ENCODE measurements at places on chromosomes 6 and 20. TPM values are rescaled to one million over a fixed set of nuclear protein-coding genes. Genes with fewer than 3 reads are reported as not detected.

- no peaks in the 10 kb centered on the region for H3K36me3 ChIP-seq
- H3K4me3 ChIP-seq = no peak overlapping the region
- H3K27ac ChIP-seq = no peak overlapping the region
- DNase-seq = no peak
- H3K4me1 ChIP-seq = peaks cover 3% of the 10 kb centered on the region
These were observed 216.2 kb upstream of the PRDM1 start for GRCh38 chr6:105869835-105870440.

Gene EYA2
- not detected for total RNA-seq

DNA sequence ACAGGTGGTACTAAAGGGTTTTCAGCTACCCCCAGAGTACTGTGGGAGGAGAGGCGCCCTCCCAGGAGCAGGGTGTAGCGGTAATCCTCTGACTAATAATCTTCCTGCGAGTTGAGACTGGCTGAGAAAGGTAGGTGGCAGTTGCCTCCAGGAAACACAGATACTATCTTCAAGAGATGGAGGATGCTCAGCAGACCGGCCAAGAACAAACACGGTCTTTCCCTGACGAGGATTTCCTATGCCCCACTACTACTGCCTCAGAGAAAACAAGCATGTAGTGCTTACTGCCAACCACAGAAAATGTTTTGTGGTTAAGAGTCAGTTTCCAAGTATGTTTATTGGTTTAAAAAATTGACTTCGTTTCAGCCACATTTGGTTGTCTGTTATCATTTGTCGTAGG is 26.8 kb downstream of the C6orf89 start:
- peaks cover 29% of the 10 kb centered on the region for H3K36me3 ChIP-seq
- no peaks in the 10 kb centered on the region for H3K27me3 ChIP-seq
- peaks cover 32% of the 10 kb centered on the region for H3K4me1 ChIP-seq
- DNase-seq = peak; percentile 44
- peak overlapping the region; percentile 86 for H3K27ac ChIP-seq

GRCh38 chr6:161048641-161049040 is 57.1 kb downstream of the MAP3K4 start:
- DNase-seq = no peak
- H3K36me3 ChIP-seq = peaks cover 12% of the 10 kb centered on the region
- H3K4me3 ChIP-seq = no peak overlapping the region
- H3K27ac ChIP-seq = no peak overlapping the region
- H3K4me1 ChIP-seq = peaks cover 7% of the 10 kb centered on the region

GRCh38 chr6:33199687-33200218 is 712 bp downstream of the RXRB start:
- peak overlapping the region; percentile 88 for H3K27ac ChIP-seq
- no peaks in the 10 kb centered on the region for H3K27me3 ChIP-seq
- peaks cover 42% of the 10 kb centered on the region for H3K36me3 ChIP-seq
- DNase-seq = peak; percentile 81

- peaks cover 2% of the 10 kb centered on the region for H3K4me1 ChIP-seq
- peak overlapping the region; percentile 18 for H3K27ac ChIP-seq
- no peak for DNase-seq
- no peak overlapping the region for H3K4me3 ChIP-seq
- H3K27me3 ChIP-seq = no peaks in the 10 kb centered on the region
These were observed 613.2 kb upstream of the NOX3 start for GRCh38 chr6:156068881-156069280.

DNA sequence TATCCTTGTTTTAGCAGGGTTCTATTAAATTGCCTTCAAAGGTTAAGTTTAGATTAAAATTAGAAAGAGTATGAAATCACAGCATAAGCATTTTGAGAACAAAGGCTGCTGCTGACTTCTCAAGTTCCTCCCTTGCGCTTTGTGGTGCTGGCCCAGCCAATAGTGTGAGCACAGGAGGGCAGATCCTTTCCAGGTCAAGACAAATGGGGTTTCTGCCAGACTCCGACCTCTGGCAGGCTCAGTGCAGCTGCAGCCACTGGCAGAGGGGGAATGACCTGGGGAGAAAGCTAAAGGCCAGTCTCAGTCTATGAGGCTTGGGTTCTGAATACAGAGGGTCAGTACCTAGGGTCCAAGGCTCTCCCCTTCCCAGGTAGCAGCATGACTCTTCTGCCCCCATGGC is 27.0 kb downstream of the CLIC5 start:
- peaks cover 3% of the 10 kb centered on the region for H3K4me1 ChIP-seq
- H3K36me3 ChIP-seq = peaks cover 2% of the 10 kb centered on the region
- H3K27ac ChIP-seq = no peak overlapping the region
- no peak overlapping the region for H3K4me3 ChIP-seq
- H3K27me3 ChIP-seq = no peaks in the 10 kb centered on the region
- no peak for DNase-seq

DNA sequence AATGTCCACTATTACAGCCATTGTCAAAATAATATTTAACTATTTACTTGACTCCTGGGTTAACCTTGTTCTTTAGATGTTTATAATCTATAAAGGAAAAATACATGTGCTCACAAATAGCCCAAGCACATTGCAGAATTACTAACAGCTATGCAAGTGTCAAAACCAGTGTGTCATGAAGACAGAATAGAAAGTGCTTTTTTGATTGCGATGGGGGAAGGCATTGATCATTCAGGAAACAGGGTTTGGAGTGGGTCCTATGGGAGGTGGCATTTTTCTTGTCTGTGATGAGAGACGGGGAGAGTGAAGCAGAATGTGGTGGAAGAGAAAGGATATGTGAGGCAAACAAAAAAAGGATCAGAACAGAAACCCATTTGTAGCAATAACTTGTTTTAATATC is 1.0 kb upstream of the AGPAT4 start:
- H3K4me3 ChIP-seq = no peak overlapping the region
- no peak overlapping the region for H3K27ac ChIP-seq
- H3K4me1 ChIP-seq = peaks cover 14% of the 10 kb centered on the region
- no peaks in the 10 kb centered on the region for H3K36me3 ChIP-seq

DNA sequence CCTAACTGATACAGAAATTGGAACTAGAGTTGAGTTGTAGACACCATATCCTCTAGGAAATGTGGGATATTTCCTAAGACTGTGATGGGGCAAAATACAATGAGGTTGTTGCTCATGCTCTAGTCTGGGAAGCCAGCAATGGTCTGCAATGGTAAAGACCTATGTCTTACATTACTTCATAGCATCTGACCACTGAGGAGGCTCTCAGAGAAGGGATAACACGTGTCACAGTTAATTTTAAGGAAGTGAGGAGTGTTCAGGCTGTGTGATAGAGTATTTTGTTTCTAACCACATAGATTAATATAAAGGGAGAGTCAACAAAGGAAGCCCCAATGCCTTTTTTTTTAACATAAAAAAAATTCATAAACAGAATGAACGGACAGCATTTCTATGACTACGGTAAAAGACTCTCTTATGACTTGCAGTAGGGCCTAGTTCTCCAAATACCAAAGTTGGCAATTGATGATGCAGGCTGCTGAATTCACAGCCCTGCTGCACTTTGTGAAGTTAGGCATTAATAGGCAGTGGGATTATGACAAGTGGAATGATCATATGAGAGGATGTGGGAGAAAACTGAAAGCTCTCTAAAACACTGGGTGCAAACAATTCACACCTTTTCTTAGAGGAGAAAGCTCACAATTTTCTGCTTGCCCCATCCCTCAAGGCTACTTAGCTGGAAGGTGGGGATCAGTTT is 13.7 kb downstream of the KCNS1 start:
- no peak overlapping the region for H3K27ac ChIP-seq
- peaks cover 7% of the 10 kb centered on the region for H3K4me1 ChIP-seq
- no peak overlapping the region for H3K4me3 ChIP-seq
- DNase-seq = no peak
- H3K27me3 ChIP-seq = no peaks in the 10 kb centered on the region

Gene GABRR1
- not detected for total RNA-seq

DNA sequence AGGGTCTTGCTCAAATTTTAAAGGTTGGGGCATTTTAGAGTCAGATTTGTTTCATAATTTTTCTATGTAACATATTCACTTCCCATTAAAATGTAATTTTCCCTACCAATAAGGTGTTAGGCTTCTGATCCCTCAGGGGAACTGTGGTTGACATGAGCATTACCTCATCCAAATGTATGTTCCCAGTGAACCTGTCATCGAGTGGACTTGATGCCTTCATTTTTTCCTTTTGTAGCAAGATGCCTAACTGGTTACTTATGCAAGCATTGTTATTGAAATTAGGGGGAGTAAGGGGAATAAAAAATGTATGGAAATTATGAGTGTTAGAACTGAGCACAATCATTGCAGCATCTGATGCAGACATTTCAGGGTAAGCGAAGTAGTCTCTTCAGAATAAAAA is 360.5 kb downstream of the BCKDHB start:
- no peaks in the 10 kb centered on the region for H3K36me3 ChIP-seq
- no peaks in the 10 kb centered on the region for H3K27me3 ChIP-seq
- H3K27ac ChIP-seq = no peak overlapping the region
- no peaks in the 10 kb centered on the region for H3K4me1 ChIP-seq
- H3K4me3 ChIP-seq = no peak overlapping the region

- peaks cover 39% of the 10 kb centered on the region for H3K36me3 ChIP-seq
- no peaks in the 10 kb centered on the region for H3K27me3 ChIP-seq
- H3K27ac ChIP-seq = peak overlapping the region; percentile 96
These were observed 34.0 kb upstream of the FANCE start for GRCh38 chr6:35417979-35418661.

GRCh38 chr20:40741507-40742106 is 52.6 kb upstream of the MAFB start:
- peaks cover 32% of the 10 kb centered on the region for H3K27me3 ChIP-seq
- no peak overlapping the region for H3K4me3 ChIP-seq
- H3K4me1 ChIP-seq = peaks cover 1% of the 10 kb centered on the region
- no peak overlapping the region for H3K27ac ChIP-seq

GRCh38 chr6:115071962-115072361 is 729.1 kb upstream of the HS3ST5 start:
- H3K4me3 ChIP-seq = no peak overlapping the region
- H3K27me3 ChIP-seq = no peaks in the 10 kb centered on the region
- H3K4me1 ChIP-seq = no peaks in the 10 kb centered on the region
- H3K27ac ChIP-seq = no peak overlapping the region
- DNase-seq = no peak
- no peaks in the 10 kb centered on the region for H3K36me3 ChIP-seq

DNA sequence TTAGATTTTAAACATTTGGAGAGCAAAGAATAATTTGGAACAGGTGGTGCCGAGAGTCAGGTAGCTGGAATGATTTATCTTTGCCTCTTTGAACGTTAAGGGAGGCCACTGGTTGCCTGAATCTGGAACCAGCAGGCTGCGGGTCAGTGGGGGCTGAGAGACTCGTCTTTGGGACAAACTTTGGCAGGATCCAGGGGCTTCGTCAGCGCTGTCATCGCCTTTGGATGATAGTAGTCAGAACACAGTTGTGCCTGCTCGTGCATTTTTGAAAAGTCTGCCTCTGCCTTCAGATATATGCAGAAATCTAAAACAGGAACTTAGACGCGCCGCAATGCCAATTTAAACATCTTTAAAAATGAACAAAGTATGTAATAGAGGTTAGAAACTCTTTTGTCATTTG is 5.0 kb downstream of the EYA2 start:
- no peak overlapping the region for H3K27ac ChIP-seq
- no peak overlapping the region for H3K4me3 ChIP-seq
- DNase-seq = no peak
- peaks cover 59% of the 10 kb centered on the region for H3K27me3 ChIP-seq

Gene C20orf141
- total RNA-seq = not detected

Gene SIRPD
- 0.31 TPM for total RNA-seq

Gene SLC25A27
- total RNA-seq = 0.64 TPM

DNA sequence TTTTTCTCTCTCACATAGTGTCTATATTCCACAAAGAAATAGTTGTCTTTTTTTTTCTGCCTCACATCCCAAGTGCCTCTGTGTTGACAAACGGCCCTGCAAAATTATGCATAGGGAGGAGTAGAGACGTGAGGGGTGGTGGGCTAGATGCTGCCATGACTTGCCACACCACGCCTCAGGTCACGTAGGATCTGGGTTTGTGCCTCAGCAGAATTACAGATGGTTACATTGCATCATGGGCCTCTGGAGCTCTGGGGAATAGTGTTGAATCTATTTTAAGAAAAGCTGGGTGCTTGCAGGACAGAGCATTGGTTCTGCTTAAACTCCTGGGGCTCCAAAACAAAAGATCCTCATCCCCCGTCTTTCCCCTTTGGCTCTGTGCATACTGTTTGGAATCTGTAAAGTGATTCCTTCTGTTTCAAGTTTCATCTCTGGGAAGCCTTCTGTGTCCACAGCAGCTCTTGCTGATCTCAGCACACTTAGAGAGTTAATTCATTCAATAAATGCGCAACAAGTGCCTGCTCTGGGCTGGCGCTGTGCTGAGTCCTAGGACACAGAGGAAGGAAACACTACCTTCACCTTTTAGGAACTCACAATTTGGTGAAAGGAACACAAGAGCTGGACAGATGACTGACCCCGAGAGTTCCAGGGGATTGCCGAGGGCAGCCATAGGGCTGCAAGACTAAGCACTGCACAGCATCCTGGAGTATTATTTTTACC is 2.4 kb downstream of the FANCE start:
- H3K4me3 ChIP-seq = peak overlapping the region; percentile 49
- peaks cover 4% of the 10 kb centered on the region for H3K27me3 ChIP-seq
- peaks cover 19% of the 10 kb centered on the region for H3K36me3 ChIP-seq
- DNase-seq = no peak
- peaks cover 43% of the 10 kb centered on the region for H3K4me1 ChIP-seq
- no peak overlapping the region for H3K27ac ChIP-seq

Gene ERVFRD-1
- not detected for total RNA-seq

DNA sequence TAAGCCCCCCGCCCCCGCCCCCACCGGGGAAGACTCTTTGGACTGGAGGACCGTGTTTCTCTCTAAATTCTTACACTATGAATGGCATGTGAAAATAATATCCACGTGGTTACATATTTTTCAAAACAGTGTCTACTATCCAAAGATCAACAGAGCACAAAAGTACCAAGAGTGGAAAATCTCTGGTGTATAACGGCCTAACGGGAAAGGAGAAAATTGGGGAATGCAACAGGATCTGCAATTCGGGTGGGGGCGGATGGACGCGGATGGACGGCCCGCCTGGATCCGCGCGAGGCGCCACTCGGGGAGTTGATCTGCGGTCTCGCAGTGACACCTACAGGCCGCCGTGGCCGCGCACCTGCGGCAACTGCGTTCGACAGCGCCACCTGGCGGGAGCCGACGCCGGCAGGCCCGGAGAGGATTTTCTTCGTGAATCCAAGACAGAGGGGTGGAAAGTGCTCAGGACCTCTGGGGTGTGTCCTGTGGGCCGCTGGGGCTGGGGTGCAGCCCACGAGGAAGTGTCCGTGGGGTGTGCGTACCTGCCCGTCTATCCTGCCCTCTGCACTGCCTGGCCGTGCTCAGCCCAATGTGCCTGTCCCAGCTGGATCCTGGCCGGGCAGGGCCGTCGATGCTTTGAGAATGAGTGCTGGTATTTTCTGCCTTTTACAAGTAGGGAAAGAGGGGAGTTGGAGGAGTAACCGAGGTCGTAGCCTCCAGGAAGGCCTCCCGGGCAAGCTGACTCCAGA is 18.6 kb downstream of the ANKRD60 start:
- peak; percentile 94 for DNase-seq
- no peaks in the 10 kb centered on the region for H3K4me1 ChIP-seq
- no peaks in the 10 kb centered on the region for H3K36me3 ChIP-seq
- peaks cover 8% of the 10 kb centered on the region for H3K27me3 ChIP-seq
- H3K4me3 ChIP-seq = no peak overlapping the region

- no peak for DNase-seq
- H3K36me3 ChIP-seq = peaks cover 40% of the 10 kb centered on the region
- H3K4me1 ChIP-seq = peaks cover 72% of the 10 kb centered on the region
- H3K27me3 ChIP-seq = no peaks in the 10 kb centered on the region
- H3K27ac ChIP-seq = peak overlapping the region; percentile 95
These were observed 60.5 kb downstream of the PREX1 start for GRCh38 chr20:48766961-48767960.

Measured in activated naive CD8-positive, alpha-beta T cell treated with anti-CD3 and anti-CD28 coated beads, Interleukin-2, amount 10 ng/mL, durations not matched to agents 7 days and 5 days (primary cell).